ENCODE measurements at places on chromosomes 1 and 21.

DNA sequence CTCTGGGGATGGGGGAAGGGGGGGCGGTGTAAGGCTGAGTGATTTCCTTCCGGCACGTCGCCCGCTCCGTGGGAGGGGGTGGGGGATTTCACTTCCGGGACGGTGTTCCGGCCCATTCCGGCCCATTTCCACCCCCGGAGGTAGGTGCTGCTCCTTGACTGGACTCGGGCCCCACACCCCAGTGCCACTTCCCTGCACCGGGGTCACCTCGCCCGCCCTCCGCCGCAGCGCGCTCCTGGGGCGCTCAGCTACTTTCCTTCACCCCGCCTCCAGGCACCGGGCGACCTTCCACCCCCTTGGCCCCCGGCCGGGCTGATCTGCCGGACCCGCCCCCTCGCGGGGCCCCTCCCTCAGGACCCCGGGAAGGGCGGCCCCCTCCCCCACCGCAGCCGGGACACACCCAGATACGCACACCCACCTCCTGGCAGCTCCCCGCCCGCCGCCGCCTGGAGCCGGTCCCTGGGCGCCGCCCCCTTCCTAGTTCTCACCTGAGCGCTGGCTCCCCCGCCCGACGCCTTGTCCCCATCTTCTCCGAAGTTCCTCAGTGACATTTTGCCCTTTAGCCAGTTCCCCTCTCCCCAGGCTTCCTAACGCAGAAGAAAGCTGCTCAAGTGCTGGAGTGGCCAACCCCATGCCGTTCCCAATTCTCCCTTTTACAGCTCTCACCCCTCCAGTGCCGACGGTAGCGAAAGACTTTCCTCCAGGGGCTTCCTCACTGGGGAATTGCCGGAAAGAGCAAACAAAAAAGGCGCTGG is at the start of gene ZBTB37:
ZBTB37 (plus strand) TSS at position 115 of the 755 bp plus-strand sequence. CDS start 1,846 bp downstream, outside the sequence.
- peak; percentile 94 for DNase-seq

DNA sequence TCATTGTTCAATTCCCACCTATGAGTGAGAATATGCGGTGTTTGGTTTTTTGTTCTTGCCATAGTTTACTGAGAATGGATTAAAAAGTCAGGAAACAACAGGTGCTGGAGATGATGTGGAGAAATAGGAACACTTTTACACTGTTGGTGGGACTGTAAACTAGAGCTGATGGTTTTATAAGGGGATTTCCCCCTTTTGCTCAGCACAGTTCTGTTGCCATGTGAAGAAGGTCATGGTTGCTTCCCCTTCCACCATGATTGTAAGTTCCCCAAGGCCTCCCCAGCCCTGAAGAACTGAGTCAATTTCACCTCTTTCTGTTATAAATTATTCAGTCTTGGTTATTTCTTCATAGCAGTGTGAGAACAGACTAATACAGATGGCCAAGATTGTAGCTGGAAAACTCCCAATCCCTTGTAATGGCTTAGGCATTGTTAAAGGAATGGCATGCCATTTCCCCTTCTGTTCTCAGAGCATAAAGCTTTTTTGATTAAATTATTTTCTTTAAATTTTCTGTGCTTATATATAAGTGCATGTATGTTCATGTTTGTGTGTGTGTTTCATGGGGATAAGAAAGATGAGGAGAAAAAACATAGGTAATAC is 144.8 kb downstream of the BACH1 start:
- no peak for DNase-seq

DNA sequence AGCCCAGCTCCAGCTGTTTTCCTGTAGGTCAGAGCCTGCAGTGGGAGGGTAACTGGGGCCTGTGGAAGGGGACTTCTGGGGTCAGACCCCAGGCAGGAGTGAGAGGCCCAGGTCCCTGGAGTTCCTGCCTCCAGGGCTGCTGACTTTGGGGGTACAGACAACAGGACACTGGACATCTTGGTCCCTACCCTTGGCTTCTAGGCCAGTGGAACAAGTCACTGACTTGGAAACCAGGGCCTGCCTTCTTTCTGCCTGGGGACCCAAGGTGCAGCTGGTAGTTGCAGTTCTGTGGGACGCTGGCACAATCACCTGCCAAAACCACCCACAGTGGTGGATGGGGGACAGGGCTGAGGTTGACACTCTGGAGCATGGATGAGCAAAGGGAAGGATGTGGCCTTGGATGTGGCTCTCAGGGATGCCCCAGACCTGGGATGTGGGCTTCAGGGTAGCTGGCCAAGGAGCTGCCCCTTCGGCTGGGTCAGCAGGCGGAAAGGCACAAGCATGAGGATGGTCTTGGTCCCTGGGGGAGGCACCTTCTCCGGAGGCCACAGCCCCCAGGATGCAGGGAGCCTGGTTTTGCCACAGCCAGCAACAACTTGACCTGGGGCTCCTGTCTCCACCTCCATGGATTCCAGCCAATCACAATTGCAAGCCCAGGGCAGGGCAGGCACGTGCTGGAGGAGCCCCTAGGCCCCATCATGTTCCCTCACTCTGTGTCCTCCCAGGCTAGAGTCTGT is 5.8 kb downstream of the JMJD4 start:
- DNase-seq, result no peak

GRCh38 chr1:78419309-78419708 is 71.5 kb upstream of the PTGFR start:
- DNase-seq, result no peak

GRCh38 chr1:246160905-246161304 is 346.2 kb downstream of the SMYD3 start:
- peak; percentile 32 for DNase-seq

GRCh38 chr1:941588-942383 is 17.3 kb downstream of the NOC2L start:
- peak; percentile 83 for DNase-seq

GRCh38 chr1:205356440-205357139 is at the start of gene KLHDC8A:
TSS of gene KLHDC8A (minus strand) at chr1:205356922. CDS start at chr1:205343604, 13,318 bp downstream.
- no peak for DNase-seq

DNA sequence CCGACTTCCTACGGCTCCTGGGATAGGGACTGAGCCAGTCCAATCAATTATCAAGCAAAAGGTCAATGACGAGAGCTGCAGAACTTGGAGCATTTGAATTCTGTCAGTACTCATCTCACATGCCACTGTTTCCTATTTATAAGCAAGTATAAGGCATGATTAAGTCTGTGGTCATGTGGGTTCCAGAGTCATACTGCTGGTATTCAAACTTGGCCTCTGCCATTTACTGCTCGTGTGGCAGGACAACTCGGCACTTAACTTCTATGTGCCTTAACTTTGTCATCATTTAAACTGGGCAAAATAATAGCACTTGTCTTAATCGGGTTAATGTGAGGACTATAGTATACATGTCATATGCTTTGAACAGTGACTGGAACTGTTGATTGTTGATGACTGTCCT is 44.9 kb upstream of the TNFSF18 start:
- no peak for DNase-seq
